ENCODE measurements at places on chromosomes 2 and 18.

DNA sequence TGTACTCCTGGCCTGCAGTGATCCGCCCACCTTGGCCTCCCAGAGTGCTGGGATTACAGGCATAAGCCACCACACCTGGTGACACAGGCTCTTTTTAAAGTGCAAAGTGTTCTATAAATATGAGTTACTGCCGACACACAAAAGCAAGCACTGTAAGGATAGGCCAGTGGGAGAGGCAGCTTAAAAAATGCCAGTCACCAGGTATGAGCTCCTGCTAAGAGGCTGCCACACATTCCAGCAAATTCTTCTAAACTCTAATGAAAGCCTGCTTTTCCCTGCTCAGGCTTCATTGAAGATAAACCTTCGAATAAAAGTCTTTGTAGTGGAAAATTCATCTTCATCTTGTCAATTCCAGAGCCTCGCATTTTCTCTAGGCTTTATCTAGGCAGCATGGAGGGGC, 203.0 kb upstream of the PID1 start:
- no peak for DNase-seq

DNA sequence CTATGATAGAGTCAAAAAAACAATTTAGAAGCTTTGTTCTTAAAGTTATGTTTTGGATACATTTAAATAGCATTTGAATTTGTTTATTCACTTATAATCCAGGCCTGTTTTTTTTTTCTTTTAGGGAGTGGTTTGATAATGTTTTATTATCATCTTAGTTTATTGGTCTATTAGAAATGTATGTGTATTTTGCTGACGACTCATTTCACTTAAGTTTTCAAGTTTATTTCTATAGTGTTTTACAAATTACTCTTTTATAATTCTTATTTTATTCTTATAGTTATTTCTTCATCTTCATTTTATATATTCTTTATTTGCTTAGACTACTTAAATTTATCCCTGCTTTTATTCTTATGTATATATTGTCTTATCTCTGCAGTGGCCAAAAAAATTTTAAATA, 804.5 kb downstream of the NR4A2 start:
- DNase-seq = no peak

- peak; percentile 40 for DNase-seq
These were observed 111.7 kb upstream of the CYRIA start for GRCh38 chr2:16777123-16777870.

DNA sequence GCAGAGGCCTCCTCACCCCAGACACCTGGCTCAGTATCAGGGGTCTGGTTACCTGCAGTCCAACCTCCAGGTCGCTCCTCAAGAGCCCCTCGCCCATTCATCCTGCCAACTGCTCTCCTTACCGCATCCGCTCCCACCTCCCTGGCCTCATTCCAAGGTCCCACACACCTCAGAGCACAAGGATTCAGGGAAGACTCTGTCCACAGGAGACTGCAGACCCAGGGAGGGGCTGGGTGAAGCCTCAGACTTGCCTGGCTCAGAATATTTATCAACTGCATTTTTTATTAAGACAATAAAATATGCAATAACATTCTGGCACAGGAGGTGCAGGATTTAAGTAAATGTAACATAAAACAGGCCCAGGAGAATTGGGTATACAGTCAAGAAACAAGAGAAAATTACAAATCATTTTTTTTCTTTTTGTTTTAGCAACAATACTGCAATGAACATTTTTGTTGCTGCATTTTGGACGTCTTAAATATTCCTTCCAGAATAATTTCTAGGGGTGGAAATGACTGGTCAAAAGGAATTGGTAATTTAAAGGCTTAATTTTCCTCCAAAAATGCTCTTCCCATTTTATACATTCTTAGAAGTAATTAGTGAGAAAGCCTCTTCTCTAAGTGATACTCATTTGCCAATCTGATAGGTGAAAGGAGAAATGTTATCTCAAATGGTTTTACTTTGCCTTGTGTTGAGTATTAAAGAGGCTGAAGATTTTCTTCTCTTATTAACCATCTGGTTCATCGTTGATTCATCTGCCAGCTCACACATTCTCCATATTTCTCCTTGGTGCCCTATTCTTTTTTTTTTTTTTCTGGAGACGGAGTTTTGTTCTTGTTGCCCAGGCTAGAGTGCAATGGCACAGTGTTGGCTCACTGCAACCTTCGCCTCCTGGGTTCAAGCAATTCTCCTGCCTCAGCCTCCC, 42.5 kb downstream of the TEX44 start:
- no peak for DNase-seq

DNA sequence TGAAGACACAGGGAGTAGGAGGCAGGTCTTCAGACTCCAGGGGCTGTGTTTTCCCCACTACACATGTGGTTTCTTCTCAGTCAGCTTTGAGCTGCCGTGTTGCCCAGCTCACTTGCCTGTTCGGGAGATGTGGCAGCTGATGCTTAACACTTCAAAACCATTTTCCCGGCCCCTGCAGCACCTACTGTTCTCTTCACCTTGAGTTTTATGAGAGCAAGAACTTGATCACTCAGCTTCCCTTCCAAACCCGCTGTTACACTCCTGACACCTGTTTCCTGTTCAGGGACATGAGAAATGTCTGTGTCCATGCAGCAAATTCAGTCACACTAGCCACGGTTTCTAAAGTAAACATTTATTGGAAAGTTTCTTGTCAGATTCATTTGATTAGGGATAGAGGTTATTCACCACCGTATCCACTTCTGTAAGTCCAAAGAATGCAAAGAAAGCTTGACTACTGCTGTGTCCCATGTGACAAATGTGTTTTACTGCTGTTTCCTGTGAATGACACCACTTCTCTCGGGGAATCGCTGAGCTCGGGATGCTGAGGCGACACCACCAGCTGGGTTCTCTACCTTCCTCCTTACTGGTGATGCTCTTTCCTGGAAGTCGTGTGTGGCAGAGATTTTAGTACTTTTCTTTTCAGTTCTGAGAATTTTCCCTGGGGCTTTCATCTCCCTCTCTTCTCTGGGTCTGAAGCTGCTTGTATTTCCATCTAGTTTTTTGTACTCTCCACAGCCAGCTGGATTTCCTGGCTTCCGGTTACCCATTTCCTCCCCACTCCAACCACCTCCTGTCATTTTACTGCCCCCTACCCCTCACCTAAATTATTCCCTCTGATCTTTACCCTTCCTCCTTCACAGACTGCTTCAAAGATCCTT, 91.7 kb downstream of the KLF7 start:
- DNase-seq = no peak

DNA sequence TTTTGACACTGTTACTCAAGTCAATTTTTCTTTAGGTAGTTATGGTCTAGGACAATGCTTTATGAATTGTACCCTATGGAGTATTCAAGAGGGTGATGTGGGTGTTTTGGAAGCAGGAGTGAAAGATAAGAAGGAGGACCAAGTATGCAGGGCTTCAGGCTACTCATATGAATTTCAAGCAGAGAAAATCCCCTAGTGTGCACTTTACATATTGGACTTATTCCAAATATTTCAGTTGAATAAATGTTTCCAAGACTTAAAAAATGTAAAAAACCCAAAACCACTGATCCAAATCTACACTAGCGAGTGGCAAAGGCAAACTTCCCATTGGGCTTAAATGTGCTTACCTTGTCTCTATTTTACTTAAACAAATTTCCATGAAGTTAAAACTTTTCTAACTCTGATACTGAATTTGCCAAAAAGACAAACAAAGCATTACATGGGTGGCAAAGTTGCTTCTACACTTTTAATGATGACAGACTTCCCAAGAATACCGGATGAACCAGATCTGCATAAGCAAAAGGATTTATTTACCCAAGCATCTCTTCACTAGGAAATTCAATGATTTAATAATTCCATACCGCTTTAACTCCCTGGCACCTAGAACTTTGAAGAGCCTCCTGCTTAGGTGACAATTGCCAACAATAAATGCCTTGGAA, 1233.5 kb upstream of the NXPH2 start:
- peak; percentile 4 for DNase-seq

- peak; percentile 89 for DNase-seq
These were observed 13.1 kb downstream of the GNLY start for GRCh38 chr2:85707304-85707703.

DNA sequence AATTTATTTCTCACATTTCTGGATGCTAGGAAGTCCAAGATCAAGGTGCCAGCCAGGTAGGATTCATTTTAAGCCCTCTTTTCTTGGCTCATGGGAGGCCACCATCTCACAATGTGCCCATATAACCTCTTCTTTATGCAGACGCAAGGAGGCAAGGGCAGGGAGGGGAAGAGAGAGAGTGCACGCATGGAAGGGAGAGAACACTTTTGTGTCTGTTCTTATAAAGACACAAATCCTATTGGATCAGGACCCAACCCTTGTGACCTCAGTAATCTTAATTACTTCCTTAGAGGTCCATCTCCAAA, 32.5 kb downstream of the CMPK2 start:
- no peak for DNase-seq

GRCh38 chr2:144498277-144498676, 21.6 kb downstream of the ZEB2 start:
- no peak for DNase-seq

- no peak for DNase-seq
These were observed 36.8 kb downstream of the PDIA6 start for GRCh38 chr2:10775831-10776230.

DNA sequence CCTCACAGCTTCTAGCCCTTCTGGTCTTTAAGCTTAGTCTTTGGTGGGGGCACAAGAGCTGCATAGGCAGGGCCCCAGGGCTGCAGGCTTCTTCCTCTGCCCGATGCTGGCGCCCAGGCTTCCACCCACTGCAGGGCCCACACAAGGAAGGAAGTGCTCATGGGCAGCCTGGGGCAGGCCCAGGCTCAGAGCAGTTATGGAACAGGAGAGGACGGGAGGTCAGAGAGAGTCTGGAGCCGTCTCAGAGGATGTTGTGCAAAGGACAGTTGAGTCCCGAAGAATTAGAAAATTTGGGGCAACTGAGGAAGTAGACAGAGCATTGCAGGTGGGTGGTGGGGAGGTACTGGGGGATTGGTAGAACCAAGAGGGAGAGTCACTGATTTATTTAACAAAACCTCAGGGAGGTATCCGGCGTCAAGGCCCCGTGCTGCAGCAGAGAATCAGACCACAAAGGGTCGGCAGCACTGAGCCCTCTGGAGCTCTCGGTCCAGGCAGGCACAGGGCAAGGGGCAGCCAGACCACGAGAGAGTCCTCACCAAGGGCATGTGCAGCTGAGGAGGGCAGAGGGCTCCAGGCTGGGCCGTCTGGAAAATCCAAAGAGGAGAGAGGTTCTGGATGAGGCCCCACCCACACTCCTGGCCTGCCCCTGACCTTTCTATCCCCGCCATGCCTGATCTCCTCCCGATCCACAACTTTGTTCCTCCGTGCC, 110.8 kb upstream of the GLI2 start:
- no peak for DNase-seq

DNA sequence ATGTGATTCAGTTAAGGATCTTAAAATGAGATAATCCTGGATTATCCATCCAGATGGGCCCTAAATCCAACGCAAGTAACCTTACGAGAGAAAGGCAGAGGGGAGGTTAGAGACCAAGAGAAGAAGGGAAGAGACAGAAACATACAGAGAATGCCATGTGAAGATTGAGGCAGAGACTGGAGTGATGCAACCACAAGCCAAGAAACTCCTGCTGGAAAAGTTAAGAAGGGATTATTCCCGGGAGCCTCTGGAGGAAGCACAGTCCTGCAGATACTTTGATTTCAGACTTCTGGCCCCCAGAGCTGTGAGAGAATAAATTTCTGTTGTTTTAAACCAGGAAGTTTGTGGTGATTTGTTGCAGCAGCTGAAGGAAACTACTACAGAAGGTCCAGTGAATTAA, 992.7 kb downstream of the BCL11A start:
- no peak for DNase-seq

- no peak for DNase-seq
These were observed 96.4 kb upstream of the LINC00305 start for GRCh38 chr18:64245126-64245861.

Data from astrocyte of the hippocampus (primary cell).